ENCODE measurements at places on chromosomes 1 and 21. TPM values are rescaled to one million over a fixed set of nuclear protein-coding genes. Genes with fewer than 3 reads are reported as not detected.

DNA sequence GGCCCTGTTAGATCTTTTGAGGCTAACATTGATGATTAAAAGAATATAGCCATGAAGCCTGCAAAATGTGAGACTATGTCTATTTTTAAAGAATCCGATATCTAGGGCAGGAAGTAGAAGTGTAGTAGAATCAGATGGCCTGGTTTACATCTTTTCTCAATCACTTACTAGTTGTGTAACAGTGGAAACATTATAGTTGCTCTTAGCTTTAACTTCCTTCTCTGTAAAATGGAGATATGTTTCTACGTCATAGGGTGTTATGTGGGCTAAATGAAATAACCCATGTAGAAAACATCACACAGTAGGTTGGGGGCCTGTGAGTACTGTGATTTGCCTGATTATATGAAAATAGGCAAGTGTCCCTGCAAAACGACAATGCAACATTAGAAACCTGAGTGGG, 4.4 kb upstream of the IGFN1 start:
- no peak overlapping the region for H3K4me3 ChIP-seq
- no peak for DNase-seq
- no peaks in the 10 kb centered on the region for H3K36me3 ChIP-seq
- no peak overlapping the region for H3K27ac ChIP-seq
- peaks cover 9% of the 10 kb centered on the region for H3K4me1 ChIP-seq
- peaks cover 88% of the 10 kb centered on the region for H3K27me3 ChIP-seq

Gene RHOU
- 8.2 TPM for total RNA-seq

DNA sequence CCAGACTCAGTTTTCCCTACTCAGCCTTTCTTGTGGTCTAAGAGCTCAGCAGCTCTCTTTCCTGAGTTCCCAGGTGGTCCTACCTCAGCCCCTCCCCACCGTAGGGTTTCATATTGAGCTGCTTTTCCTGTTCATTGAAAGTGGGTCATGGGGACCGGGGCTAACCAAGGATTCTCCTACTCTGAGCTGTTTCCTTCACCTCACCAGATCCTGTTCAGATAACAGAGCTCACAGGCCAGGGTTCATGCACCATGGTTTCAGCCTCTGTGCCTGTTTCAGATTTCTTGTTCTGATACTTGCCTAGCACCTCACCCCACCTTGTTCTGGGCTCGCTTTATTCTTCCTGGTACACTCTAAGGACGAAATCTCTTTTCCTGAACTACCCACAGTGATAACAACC, 8.5 kb downstream of the UBQLN4 start:
- peaks cover 35% of the 10 kb centered on the region for H3K36me3 ChIP-seq
- DNase-seq: no peak
- no peak overlapping the region for H3K27ac ChIP-seq
- H3K4me3 ChIP-seq: no peak overlapping the region

Gene UBL4B
- total RNA-seq: not detected

- H3K4me1 ChIP-seq: peaks cover 9% of the 10 kb centered on the region
- H3K36me3 ChIP-seq: peaks cover 4% of the 10 kb centered on the region
- no peak overlapping the region for H3K4me3 ChIP-seq
- no peak for DNase-seq
- H3K27me3 ChIP-seq: no peaks in the 10 kb centered on the region
Observed at GRCh38 chr1:24126018-24126671, 14.2 kb upstream of the MYOM3 start.

GRCh38 chr1:171563675-171564074, 58.4 kb upstream of the MYOCOS start:
- no peak overlapping the region for H3K4me3 ChIP-seq
- no peaks in the 10 kb centered on the region for H3K4me1 ChIP-seq
- no peak overlapping the region for H3K27ac ChIP-seq
- H3K27me3 ChIP-seq: no peaks in the 10 kb centered on the region

DNA sequence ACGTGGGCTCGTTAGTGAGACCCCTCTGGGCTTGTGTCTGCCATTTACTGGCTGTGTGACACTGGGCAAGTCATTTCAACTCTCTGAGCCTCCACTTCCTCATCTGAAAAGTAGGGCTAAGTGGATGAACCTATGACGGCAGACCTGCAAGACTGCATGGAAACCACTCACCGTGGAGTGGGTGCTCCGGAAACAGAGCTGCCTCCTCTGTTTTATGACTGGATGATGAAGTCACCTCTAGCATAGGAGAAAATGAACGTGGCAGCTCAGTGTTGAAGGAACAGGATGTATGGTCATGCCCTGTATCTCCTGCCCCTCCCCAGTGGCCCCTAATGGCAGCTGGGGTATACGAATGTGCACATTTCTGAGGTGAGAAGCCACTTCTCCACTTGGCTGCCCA, 40.5 kb downstream of the STPG1 start:
- no peak overlapping the region for H3K27ac ChIP-seq
- H3K27me3 ChIP-seq: no peaks in the 10 kb centered on the region
- H3K36me3 ChIP-seq: peaks cover 7% of the 10 kb centered on the region
- H3K4me3 ChIP-seq: no peak overlapping the region

All from Calu3 (cell line).